ENCODE measurements at places on chromosomes 5 and 9.

- no peak for DNase-seq
These were observed 136.6 kb upstream of the GPR151 start for GRCh38 chr5:146652547-146652946.

GRCh38 chr9:99867536-99867935 is 38.9 kb upstream of the STX17 start:
- no peak for DNase-seq

DNA sequence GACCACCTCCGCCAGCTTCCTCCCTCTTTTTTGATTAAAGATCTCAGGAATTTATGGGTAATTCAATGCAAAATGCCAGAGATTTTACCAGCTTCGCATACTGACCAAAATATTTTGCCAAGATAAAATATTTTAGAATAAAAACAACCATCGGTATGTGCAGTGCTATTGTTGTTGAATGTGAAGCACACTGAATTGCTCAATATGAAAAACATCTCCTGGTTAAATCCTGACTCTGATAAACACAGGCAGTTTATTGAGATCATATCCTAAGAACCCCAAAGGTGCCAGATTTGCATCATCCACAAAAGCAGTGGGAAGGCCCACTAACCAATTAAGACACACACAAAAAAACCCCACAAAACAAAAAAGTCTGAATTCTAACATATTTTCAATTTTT is 202.4 kb downstream of the GLIS3 start:
- DNase-seq = no peak

DNA sequence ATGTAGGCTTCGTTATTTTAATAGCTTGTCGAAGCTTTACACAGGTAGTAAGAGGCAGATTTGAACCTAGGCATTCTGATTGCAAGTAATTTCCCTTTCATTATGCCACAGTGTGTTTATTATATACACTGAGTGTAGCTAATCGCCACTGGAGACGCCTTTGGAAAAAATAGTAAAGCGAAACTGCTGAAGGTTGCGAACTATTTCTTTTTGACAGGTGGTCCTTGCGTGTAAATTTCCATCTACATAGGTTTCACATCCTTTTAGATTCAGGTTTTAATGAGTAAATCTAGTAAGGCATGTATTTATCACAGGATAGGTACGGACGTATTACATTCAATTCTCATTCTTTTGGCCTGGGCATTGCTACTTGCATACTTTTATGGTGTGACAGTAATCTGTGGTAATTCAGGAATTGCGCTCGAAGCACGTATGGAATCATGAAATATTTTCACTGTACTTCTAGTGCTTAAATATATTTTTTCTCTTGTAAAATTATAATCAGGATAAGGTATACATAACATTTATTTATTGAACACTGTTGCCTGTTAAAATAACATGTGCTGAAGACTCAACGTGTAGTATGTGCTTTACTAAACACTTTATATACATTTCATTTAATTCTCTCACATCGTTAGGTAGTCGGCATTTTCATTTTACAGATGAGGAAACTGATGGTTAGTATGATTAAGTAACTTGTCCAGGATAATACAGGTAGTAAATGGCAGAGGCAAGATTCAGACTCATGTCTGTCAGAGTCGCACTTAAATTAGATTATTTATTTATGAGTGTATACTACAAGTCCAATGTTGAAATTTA is 1.8 kb downstream of the MARCHF6 start:
- no peak for DNase-seq

GRCh38 chr5:27015758-27016157 is 22.6 kb downstream of the CDH9 start:
- no peak for DNase-seq

All from activated T-cell treated with anti-CD3 and anti-CD28 coated beads, Interleukin-2, amount 50 U/mL, for 48 hours (primary cell).